ENCODE measurements at places on chromosomes 3 and 15.
A peak's percentile ranks its signal among the peaks of the same experiment; 100 is the strongest.

DNA sequence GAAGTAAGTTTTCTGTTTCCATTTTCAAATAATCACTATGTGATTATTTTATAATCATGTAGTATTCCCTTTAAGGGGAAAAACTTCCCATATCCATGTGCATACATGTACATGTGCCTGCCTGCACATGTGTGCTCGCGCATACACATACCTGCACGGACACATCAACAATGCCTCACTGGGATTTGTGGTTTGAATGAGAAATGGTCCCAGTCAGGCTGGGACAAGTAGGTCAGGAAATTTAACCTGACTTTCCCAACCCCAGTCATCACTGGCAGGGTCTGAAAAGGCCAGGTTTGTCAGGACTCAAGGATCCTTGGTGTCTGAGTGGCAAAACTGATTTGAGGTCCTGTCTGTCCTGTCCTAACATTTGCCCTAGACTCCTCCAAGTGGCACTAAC is 109.3 kb upstream of the MRPS22 start:
- DNase-seq: no peak

DNA sequence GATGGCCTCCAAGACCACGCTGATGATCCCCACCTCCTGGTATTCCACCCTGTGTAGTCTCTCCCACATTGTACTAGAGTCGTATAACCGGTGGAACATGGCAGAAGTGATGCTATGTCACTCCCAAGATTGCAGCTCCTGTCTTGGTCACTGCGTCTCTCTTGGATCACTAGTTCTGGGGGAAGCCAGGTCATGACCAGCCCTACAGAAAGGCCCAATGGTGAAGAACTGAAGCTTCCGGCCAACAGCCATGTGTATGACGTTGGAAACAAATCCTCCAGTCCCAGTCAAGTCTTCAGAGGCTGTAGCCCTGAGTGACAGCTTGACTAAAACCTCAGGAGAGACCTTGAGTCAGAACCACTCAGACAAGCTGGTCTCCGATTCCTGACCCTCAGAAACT is 61.9 kb upstream of the FNDC3B start:
- DNase-seq: no peak

DNA sequence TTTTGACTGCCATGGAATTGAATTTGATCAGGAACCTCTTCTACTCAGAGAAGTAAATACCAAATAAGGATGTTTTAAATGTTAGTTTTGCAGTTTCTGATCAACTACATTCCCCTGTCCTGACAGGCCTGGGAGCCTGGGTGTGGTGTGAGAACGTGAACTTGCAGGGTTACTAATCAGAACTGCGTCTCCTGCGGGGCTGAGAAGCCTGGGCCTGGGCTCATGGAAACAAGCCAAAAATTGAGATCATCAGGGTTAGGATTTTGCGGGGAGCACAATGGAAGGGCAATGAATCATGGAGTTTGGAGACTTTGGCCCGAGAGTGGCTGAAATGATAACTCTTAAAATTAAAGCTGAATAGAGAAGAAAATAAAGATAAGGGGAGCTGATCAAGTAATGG is 47.8 kb upstream of the C3orf70 start:
- DNase-seq: peak; percentile 89

DNA sequence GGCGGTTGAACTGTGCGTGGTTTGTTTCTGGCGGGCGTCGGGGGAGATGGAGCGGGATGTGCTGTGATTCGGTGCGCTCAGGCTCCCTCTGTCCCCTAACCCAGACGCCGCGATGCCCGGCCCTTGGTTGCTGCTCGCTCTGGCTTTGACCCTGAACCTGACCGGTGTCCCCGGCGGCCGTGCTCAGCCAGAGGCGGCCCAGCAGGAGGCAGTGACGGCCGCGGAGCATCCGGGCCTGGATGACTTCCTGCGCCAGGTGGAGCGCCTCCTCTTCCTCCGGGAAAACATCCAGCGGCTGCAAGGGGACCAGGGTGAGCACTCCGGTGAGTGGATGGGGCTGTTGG is 1.2 kb downstream of the TRH start:
- DNase-seq: no peak

GRCh38 chr3:18238746-18239331 is 186.3 kb downstream of the SATB1 start:
- DNase-seq: no peak

DNA sequence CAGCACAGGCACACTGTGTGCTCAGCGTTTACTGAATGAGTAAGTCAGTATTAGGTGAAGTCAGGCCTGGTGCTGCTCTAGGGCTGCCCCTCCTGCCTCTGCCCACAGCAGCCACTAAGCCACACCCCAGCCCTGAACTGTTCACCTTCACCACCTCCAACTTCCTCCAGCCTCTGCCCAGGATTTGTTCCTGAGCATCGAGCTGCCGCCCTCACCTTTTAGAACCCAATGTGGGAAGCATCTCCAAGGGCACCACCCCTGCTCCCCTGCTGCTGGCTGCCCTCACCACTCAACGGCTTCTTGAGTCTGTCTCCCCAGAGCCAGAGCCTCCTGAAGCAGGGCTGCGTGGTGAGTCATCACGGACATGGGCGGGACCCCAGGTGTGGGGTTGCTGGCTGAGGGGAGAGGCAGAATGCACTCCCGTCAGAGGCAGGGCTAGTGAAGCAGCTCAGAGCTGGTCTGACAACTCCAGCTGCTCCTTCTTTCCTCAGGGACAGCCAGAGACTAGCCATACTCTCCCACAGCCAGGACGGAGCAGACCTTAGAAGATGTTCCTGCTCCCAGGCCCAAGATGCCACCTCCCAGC is 5.8 kb downstream of the HYAL2 start:
- DNase-seq: no peak

- no peak for DNase-seq
Observed at GRCh38 chr3:97967966-97968365, 4.3 kb downstream of the RIOX2 start.

DNA sequence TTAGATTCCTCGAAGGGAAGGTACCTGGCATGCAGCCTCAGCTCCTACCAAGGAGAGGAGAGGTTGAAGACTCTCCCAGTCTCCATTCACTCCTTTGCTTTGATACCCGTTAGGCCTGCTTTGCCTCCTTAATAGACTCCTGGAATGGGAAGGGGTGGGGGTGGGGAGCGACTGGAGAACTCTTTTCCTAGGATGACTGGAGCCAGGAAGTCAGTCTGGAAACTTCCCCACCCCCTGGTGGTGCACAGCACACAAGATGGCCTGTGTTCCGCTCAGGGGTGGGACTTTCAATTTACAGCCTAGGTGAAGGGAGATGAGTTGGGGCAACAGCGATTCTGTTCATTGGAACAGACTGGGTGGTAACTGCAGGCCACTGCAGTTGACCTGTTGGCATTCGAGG is 21.4 kb upstream of the CELF6 start:
- DNase-seq: no peak

- DNase-seq: no peak
Observed at GRCh38 chr3:142273501-142273900, 48.1 kb upstream of the GK5 start.

DNA sequence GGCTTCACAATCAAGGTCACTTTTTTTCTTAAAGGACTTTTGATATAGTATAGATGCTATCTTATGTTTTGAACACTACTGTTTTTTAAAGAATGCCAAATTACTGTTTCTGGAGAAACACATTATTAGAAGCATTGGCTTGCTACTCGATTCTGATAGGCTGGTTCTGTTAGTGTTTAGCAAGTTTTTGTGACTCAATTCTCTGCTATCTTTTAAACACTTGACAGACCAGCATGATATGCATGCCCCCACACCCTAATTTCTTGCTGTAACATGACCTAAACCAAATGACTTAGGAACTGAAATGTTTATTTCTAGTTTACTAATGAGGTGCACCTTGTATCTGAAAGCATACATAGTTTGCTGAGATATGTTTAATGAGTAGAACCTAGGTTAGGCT is 5.5 kb upstream of the IL20RB start:
- DNase-seq: peak; percentile 66

DNA sequence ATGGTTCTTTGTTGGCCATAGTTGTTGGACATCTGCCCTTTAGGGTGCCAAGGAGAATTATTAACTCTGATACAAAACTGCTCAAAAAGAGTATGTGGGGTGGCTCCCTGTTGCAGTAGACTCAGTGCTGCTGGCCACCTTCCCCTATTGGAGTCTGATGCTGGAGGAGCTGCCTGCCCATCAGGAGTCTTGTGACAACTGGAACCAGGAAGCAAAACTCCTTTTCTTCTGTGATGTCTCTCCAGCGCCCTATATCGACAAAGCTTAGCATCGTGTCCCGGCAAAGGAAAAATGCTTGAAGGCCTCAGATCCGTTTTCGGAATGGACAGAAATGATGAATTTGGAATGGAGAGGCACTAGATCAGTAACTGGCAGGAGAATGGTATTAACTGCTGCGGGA is 23.5 kb downstream of the PAK2 start:
- DNase-seq: no peak

- no peak for DNase-seq
Observed at GRCh38 chr3:186115239-186115996, 6.5 kb upstream of the ETV5 start.

DNA sequence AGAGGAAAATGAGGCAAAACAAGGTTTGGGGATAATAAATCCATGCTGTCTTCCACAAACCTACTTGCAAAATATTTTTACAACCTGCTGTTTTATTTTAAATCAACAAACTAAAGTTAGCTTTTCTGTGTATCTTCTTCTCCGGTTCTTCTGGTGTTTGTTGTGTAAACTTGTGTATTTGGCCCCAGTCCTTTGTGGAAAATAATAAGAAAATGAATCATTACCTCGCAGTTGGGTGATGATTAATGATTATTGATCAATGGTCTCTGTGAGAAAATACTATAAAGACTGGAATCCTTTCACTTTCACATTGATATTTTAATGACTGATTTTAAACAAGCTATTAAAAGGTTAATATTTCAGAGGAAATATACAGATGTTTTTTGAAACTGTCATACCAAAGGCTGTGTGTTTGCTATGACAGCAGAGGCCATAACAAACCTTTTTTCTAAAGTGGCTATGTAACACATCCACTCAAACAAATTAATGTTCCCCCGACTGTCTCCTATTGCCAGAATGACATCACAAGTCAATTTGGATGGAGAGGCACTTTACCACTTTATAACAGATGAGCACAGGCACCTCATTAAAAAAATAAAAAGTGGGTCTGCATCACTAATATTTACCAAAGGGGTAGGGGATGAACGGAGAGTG is 152.5 kb downstream of the MEX3B start:
- no peak for DNase-seq

DNA sequence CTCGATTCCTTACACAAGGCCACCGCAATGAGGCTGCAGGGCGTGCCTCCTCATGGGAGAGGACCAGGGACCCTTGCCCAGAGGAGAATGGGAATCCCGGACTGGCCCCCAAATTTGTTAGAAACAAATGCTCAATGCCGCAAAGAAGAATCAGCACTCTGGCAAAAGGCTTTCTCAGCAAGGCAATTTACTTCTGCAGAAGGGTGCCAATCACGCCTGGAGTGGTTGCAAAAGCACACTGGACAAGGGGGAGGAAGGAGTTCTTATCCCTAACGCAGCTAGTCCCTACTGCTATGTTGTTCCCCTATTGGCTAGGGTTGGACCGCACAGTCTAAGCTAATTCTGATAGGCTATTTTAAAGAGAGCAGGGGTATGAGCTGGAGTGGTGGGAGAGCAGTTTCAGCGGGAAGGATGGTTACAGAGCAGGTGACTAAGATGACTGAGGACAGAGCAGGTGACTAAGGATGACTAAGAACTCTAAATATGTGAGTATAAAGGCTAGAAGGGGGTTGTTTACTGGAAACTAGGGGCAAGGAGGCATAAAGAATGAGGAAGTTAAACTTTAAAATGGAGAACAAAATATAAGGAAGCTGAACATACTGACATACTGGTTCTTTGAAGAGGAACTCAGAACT is 48.5 kb downstream of the KATNBL1 start:
- DNase-seq: no peak

- DNase-seq: peak; percentile 7
Observed at GRCh38 chr15:78540871-78541743, 863 bp downstream of the PSMA4 start.

DNA sequence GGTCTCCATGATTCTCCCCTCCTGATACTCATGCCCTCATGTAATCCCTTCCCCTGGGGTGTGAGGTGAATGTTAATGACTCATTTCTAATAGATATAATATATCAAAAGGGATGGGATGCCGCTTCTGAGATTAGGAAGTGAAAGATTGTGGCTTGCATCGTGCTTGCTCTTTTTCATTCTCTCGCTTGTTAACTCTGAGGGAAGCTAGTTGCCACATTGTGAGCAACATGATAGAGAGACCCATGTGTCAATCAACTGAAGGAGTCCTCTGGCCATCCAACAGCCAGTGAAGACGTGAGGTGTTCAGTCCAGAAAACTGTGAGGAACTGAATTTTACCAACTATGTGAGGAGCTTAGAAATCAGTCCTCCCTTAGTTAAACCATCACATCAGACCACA is 28.9 kb upstream of the DRD3 start:
- no peak for DNase-seq

DNA sequence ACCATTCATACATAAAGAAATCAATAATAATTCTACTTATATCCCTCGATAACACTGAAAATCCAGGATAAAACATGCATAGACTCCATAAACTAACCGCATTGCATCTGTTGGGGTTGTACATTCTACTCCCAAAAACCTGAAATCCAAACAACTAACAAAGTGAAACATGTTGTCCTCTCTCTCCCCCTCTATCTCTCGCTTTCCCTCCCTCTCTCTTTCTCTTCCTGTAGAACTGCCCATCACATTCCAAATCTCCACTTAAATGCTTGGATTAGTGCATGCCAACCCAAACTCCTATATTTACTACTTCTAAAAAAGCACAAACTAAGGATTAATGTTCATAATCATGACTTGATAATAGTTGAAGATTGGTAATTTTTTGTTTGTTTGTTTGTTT is 80.2 kb downstream of the MECOM start:
- DNase-seq: no peak

DNA sequence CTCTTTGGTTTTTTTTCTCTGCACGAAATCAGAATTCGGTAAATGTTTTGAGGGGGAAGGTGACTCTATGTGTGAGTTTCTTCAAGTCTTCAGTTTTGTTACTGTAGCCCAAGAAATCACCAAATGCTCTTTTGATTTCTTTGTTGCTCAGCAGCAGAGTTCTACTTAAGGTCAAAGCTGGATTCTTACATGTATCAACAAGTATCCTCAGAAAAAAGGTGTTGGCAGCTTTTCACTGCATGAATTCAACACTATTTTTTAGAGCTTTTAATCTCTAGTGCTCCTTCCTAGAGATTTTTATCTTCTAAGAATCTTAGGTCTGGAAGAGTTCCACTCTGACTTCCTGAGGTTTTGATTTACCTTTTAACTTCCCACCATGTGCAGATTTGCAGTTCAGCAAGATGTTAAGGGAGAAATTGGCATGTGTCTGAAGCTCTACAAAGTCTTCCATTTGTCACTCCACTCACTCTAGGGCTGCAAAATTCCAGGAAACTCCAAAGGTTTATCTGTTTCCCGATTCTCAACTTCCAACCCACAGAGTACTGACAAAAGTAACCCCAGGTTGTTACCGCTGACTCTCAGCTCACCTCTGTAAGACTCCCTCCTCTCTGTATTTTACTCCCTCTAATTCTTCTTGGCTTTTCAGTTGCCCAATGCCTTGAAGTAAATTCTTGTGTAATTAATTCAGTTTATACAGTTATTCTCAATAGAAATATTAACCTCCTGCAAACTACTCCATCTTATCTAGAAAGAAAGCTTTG is 13.3 kb upstream of the CD200 start:
- DNase-seq: no peak

GRCh38 chr3:197508461-197508860 is 47.3 kb downstream of the BDH1 start:
- DNase-seq: no peak

- no peak for DNase-seq
Observed at GRCh38 chr15:32657198-32657883, 15.8 kb downstream of the SCG5 start.
